Upper lobe of left lung (tissue), 6 donors: ENCODE measurements at places on chromosomes 3 and 15. TPM values are rescaled to one million over a fixed set of nuclear protein-coding genes. Genes with fewer than 3 reads are reported as not detected.

GRCh38 chr3:45562027-45562426 lies 32.5 kb upstream of the LIMD1 start:
- no peak for DNase-seq
- H3K27ac ChIP-seq = no peak overlapping the region
- H3K27me3 ChIP-seq = no peaks in the 10 kb centered on the region
- no peak overlapping the region for H3K4me3 ChIP-seq
- H3K36me3 ChIP-seq = no peaks in the 10 kb centered on the region

- no peak overlapping the region for H3K4me3 ChIP-seq
- no peak overlapping the region for H3K27ac ChIP-seq
- no peaks in the 10 kb centered on the region for H3K36me3 ChIP-seq
- no peaks in the 10 kb centered on the region for H3K27me3 ChIP-seq
Observed at GRCh38 chr3:85862893-85863455, 904.2 kb downstream of the CADM2 start.

DNA sequence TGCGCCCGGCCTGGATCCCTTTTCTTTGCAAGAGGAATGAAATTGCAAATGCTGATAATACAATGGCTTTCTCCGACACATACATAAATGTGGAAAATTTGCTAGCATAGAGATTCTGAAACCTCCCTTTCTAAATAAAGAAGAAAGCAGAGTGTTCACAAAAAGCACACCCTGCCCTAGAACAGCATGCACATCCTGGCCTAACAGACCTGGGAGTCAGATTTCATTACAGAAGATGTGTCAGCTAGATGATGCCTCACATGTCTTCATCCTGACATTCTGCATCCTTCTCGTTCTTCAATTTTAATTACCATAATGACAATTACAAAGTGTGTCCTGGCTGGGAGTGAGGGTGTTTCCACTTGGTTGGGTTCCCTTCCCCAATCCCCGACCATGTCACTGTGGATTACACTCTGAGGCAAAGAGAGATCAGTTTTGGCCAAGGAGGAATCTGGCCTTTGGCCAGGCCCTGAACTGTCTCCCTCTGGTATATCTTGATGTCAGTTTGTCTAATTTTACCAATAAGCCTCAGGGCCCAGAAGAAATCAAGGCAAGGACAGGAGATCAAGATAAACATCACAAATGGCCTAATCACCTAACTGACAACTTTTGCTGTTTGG lies 104.9 kb upstream of the SPATA12 start:
- no peak overlapping the region for H3K27ac ChIP-seq
- H3K27me3 ChIP-seq = no peaks in the 10 kb centered on the region
- no peaks in the 10 kb centered on the region for H3K4me1 ChIP-seq
- DNase-seq = no peak

Gene RTP3
- not detected for total RNA-seq

Gene C3orf62
- 8.7 TPM for total RNA-seq
